CD4-positive, alpha-beta memory T cell (primary cell): ENCODE measurements at places on chromosomes 1 and 21. TPM values are rescaled to one million over a fixed set of nuclear protein-coding genes. Genes with fewer than 3 reads are reported as not detected.

CLEC20A gene
- total RNA-seq = not detected

DNA sequence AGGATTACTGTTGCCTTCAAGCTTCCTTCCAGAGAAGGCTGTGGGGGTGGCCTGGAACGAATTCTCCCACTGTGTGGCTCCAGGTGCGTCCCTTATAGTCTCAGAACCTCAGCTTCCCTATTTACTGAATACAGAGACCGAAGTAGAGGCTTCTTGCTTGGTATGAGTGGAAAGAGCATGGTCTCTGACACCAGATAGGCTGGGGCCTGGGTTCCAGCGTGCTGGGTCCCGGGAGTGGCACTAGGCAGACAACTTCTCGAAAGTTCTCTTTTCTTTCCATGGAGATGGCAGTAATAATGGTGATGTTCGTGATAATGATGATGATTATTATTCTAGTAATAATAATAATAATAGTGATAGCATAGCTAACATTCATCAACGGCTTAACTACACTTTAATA, 161.7 kb downstream of the PTPRU start:
- H3K36me3 ChIP-seq = no peaks in the 10 kb centered on the region
- no peaks in the 10 kb centered on the region for H3K27me3 ChIP-seq
- no peak overlapping the region for H3K4me3 ChIP-seq
- no peak for DNase-seq

GRCh38 chr21:43829161-43829560, 35.9 kb upstream of the AGPAT3 start:
- no peak overlapping the region for H3K4me3 ChIP-seq
- H3K27ac ChIP-seq = no peak overlapping the region
- H3K27me3 ChIP-seq = no peaks in the 10 kb centered on the region
- no peak for DNase-seq

DNA sequence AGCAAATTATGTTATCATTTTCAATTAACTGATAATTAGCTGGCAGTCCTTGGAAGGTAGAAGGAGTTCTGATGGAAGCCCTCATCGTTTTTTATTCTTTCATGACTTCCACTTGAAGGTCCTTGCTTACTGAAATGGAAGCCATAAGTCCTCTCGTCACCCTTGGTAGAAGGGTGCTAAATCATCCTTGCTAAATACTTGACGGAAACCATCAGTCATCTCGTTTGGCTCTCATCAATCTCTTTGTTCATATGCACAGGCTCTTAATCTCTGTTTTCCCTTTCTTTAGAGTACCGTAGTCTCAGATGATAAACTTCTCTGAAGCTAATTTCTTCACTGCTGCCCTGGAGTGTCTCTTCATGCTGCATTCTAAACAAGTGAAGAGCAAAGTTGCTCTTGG, 34.5 kb downstream of the UCK2 start:
- H3K4me1 ChIP-seq = no peaks in the 10 kb centered on the region
- no peaks in the 10 kb centered on the region for H3K36me3 ChIP-seq
- H3K27ac ChIP-seq = no peak overlapping the region
- H3K4me3 ChIP-seq = no peak overlapping the region
- H3K27me3 ChIP-seq = no peaks in the 10 kb centered on the region
- DNase-seq = no peak

GRCh38 chr1:229879746-229880145, 187.3 kb upstream of the GALNT2 start:
- no peaks in the 10 kb centered on the region for H3K36me3 ChIP-seq
- H3K4me1 ChIP-seq = no peaks in the 10 kb centered on the region
- H3K27me3 ChIP-seq = no peaks in the 10 kb centered on the region
- H3K4me3 ChIP-seq = no peak overlapping the region
